Stimulated activated CD8-positive, alpha-beta memory T cell treated with anti-CD3 and anti-CD28 coated beads, Interleukin-4, amount 100 ng/mL, for 1 hour (primary cell): ENCODE measurements at places on chromosomes 6 and 20.
A peak's percentile ranks its signal among the peaks of the same experiment; 100 is the strongest.

DNA sequence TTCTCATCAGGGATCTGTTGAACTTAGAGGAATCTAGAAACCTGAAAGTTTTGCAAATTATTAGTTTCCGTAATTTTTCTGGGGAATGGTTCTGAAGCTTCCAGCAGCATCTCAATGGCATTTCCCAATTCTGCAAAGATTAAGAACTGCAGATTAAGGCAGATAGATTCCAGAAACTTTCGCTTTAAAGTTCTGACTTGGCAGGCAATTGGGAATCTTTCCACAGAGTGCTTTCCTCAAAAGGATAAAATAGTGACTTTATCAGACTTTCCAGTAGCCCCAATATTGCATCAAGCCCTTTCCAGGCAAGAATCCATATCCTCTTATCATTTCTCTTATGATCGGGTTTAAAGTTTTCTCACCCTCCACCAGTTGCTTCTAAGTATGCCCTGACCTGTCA is 261.1 kb downstream of the FNDC1 start:
- DNase-seq, result no peak

DNA sequence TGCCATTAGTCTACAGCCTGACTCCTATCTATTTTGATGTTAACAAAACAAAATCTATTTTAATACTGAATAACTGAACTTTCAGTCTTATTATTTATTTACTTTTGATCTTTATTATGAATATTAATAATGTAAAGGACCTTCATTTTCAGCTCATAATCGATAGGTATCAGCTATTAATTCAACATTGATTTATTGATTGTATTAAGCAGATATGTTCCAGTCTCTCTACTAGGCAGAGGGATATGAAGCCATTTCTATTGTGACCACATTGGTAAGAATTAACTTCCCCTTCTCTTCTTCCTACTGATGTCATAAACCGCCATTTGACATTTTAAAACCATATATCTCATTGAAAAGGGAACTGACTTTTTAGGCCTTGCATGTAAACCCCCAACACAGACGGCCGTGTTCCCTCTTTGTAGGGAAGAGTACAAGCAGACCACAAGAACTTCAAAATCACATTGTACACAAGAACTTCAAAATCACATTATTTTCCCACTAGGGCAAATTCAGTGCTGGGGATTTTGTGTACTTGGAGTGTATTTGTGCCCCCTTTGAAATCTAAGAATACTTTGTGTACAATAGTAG is 69.5 kb upstream of the FABP7 start:
- no peak for DNase-seq

- no peak for DNase-seq
Measured at GRCh38 chr6:23601811-23602345, 524.1 kb upstream of the NRSN1 start.

DNA sequence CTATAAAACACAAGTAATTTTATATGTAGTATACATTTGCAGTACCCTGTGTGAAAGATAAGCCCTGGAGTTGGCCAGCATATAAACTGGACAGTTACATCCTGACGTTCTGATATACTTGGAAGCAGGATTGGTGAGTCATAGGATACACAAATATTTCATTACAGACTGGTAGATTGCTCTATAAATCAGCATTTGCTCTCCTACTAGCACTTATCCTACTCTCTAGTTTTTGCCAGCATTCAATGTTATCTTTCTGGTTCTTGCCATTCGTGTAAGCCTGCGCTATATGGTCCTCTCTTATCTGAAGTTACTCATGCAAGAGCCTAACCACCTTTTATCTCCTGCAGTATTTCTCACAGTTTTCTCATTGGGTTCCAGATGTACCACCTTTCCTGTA is 680.2 kb upstream of the MMS22L start:
- DNase-seq, result no peak

DNA sequence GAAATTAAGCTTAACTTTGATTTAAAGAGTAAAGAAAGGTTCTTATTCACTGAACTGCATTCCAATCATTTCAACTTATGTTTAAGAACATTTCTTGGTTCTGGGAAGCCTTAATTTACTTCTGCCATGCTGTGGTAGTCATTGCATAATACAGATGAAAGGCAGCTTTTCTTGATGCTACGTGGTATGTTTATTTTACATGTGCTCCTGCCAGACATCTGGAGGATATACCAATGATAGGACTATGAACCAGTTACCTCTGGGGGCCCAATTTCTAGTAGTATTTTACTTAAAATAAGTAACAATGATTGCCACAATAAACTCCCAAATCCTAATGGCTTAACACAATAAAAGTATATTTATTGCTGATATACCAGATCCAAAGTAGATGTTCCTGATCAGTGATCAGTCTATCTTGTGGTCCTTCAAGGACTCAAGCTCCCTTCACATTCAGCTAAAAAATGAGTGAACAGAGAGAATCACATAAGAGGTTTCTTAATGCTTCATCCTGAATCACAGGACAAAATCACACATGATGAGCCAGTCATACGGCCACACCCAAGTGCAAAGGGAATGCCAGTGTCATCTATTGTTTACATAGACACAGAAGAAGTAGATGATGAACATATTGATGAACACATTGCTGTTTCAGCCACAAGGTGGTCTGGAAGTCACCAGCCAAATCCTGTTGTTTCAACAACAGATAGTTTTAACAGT is 56.5 kb upstream of the CCN2 start:
- no peak for DNase-seq

- no peak for DNase-seq
Measured at GRCh38 chr20:37392441-37393195, 46.7 kb downstream of the SRC start.

GRCh38 chr6:32462609-32463008 is 22.9 kb downstream of the HLA-DRA start:
- DNase-seq, result no peak

- no peak for DNase-seq
Measured at GRCh38 chr6:113361014-113361645, 496.0 kb upstream of the MARCKS start.

GRCh38 chr6:71126506-71126905 is 162.1 kb upstream of the OGFRL1 start:
- no peak for DNase-seq

- no peak for DNase-seq
Measured at GRCh38 chr6:148285205-148285604, 57.4 kb upstream of the SASH1 start.

DNA sequence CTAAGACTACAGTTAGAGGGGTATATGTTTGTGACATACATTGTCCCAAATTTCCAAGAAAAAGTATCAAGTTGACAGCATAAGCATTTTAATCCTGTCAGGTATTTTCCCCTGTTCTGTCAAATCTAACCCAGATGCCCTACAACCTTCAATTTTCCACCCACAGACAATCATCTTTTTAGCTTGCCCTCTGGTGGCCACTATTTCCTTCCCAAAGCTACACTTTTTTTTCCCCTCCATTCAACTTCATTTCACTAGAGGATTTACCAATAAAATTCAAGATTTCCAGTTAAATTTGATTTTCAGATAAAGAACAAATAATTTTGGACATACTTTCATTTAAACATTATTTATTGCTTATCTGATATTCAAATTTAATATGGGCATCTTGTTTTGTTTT is 286.6 kb downstream of the TENT5A start:
- no peak for DNase-seq

DNA sequence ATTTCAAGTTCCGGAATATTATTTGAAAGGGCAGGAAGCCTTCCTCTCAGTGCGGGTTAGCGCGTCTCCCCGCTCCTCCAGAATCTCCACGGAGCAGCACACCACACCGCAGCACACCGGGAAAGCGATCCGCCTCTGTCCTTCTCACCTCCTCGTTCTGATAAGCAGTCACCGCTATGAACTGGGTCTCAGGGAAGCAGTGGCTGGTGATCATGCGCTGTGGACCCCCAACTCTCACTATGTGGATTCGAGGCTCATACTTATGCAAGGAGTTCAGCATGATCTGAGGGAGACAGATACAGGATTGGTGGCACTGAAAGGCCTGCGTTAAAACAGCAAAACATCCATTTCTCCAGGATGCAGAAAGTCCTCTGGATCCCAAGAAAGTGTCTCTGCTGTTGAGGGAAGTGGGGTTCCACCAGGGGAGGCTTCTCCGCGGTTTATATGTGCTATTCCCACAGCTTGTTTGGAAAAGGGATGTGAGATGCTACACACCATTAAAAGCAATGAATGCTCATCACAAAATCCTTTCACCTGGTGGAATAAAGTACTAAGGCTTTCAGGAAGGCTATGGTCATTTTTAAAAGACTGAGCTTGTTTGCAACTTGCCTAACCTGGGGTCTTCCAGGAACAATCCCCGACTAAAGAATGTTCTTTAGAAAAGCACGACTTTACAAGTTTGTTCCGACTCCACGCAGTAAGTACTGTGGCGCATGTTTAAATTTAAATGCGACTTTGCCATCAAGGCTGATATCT is 1.9 kb downstream of the TBXT start:
- no peak for DNase-seq

DNA sequence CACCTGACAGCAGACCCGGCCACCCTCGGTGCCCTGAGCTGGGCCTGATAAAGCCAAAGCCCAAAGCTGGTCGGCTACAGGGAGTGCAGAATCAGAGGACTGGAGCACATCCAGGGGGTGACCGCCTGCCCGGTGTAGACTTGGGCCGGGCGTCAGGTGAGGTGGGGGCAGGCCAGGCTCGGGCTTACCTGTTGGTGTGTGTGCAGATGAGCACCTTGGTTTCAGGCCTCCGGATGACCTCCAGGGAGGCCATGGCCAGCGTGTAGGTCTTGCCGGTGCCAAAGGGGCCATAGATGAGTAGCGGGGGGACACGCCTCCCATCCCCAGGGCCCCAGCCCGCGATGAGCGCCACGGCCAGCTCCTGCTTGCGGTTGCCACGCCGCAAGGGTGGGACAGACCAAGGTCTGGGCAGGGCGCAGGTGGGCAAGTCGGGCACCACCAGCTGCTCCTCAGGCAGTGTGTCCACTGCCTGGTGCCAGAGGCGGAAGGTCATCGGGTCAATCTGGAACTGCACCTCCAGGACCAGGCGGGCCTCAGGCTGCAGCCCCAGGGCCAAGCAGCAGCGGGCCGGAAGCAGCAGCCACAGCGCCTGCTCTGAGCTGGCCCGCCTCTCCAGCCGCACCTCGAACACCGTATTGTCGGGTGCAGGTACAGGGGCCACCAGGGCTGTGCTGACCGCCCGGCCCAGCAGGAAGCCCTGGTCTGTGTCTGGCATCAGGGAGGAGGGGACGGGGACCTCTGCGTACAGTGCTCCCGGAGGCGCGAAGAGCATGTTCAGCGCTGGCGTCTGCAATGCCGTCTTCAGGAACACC is 5.7 kb downstream of the HELZ2 start:
- no peak for DNase-seq

DNA sequence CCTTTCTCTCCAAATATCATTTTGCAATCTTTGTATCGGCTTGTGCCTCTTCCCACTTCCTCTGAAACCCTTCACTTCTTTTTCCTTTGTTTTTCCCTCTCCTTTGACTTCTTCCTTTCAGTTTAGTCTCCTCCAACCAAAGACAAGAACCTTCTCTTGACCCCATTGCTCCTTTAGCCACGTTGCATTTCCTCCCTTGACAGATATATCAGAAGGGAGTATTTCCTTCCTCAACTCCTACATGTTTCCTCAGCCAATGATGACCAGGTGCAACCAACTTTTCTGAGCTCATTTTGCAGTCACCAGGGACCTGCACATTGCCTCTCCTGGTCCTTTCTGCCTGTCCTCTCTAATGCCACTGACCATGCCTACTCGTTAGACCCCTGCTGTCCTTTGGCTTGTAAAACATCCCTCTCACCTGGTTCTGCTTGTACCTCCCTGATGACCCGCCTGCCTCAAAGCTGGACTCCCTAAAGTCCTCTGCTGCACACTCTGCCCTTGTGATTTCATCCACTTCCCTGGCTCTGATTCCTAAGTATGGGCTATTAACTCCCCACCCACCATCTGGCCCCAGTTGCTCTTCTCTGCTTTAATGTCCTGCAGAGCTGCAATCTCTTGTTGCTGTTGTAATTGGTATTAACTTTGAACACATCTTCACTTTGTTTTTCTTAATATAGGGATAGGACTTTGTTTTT is 27.4 kb downstream of the SLC22A16 start:
- no peak for DNase-seq

GRCh38 chr20:45893831-45894230 is 2.7 kb downstream of the CTSA start:
- DNase-seq, result no peak

- no peak for DNase-seq
Measured at GRCh38 chr6:30964075-30964474, 19.4 kb upstream of the MUC21 start.

- DNase-seq, result no peak
Measured at GRCh38 chr6:28884423-28885131, 39.2 kb downstream of the TRIM27 start.

- DNase-seq, result no peak
Measured at GRCh38 chr6:74491844-74492374, 713.9 kb downstream of the COL12A1 start.

GRCh38 chr20:766906-767305 is 1.4 kb downstream of the SLC52A3 start:
- DNase-seq, result no peak

- peak; percentile 15 for DNase-seq
Measured at GRCh38 chr6:34791164-34791700, 651 bp upstream of the BLTP3A start.

DNA sequence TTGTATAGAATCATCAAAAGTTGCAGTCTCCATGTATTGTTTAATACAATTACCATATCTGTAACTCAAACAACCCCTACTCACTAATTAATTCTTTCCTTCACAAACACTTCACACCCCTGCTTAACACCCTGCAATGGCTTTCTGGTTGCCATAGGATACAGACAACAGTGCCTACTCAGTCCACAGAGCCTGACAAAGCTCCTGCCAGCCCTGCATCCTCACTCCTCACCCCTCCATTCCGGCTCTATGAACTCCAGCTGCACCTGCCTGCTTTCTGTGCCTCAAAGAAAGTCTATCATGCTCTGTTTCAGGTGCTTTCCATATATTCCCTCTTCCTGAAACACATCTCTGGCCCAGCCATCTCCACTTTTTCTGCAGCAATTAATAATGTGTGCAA is 253.4 kb downstream of the HACE1 start:
- no peak for DNase-seq

GRCh38 chr6:73079978-73080377 is 145.3 kb downstream of the KHDC1L start:
- DNase-seq, result no peak

- DNase-seq, result no peak
Measured at GRCh38 chr20:25300496-25301170, 52.7 kb downstream of the PYGB start.
